Forelimb muscle (tissue), 1 donor: ENCODE measurements at places on chromosomes 1 and 21. TPM values are rescaled to one million over a fixed set of nuclear protein-coding genes. Genes with fewer than 3 reads are reported as not detected.

- DNase-seq = no peak
These were observed 530.5 kb downstream of the PTBP2 start for GRCh38 chr1:97252076-97252475.

GRCh38 chr21:43370091-43370658 lies 56.8 kb downstream of the SIK1 start:
- no peak for DNase-seq

GRCh38 chr1:162302306-162303003 lies 74.2 kb downstream of the SPATA46 start:
- DNase-seq = no peak

DNA sequence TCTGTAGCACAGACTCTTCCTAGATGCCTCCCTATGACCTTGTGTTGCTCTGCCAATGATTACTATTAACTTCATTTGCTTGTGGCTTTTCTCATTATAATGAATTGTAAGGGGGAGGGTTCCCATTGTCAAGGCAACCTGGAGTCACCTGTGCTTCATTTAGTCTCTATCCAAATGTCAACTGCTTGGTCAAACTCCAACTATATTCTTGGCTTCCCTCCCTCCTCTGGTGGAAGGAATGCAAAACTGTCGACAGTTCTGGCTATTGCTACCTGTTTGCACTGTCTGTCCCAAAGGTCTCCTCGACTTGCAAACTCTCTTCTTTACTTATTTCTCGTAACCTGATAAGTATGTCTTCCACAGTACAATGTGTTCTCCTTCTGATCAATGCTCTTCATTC lies 100.3 kb downstream of the CACNA1E start:
- no peak for DNase-seq

Gene TGFB2
- 66.7 TPM for polyA plus RNA-seq

- no peak for DNase-seq
These were observed 43.9 kb downstream of the SDC3 start for GRCh38 chr1:30864681-30865080.

Gene PDE4B
- polyA plus RNA-seq = 16.7 TPM
